ENCODE measurements at places on chromosomes 1 and 21.

GRCh38 chr1:208652296-208653160 is 408.3 kb upstream of the PLXNA2 start:
- DNase-seq, result no peak

DNA sequence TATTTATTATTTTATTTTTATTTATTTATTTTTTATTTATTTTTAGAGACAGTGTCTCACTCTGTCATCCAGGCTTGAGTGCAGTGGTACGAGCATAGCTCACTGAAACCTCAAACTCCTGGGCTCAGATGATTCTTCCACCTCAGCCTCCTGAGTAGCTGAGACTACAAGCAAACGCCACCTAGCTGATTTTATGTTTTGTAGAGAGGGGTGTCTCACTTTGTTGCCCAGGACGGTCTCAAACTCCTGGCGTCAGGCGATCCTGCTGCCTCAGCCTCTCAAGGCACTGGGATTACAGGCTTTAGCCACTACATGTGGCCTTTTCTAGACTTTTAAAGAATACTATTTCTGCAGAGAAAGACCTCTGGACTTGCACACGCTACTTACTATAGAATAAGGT is 61.3 kb upstream of the C1orf53 start:
- no peak for DNase-seq

DNA sequence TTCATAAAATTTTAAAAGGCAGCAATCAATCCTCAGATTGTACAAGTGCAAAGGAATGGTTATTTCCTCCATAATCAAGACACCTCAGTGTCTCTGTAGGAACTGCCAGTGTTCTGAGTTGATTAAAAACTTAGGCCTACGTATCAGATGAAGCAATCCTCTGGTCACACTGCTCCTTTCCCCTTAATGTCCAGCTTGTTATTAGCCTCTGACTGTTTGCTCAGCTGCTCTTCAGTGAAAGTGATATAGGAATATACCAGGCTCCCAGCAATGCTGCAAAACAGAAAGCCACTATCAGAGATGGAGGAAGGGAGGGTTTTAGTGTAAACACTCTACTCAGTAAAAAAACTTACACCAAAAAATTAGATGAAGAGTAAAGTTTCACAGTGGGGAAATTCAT is 49.8 kb downstream of the SLC35D1 start:
- DNase-seq, result no peak

GRCh38 chr1:86537928-86538695 is 8.8 kb upstream of the CLCA4 start:
- no peak for DNase-seq

GRCh38 chr1:11797525-11798216 is 8.1 kb downstream of the MTHFR start:
- no peak for DNase-seq

DNA sequence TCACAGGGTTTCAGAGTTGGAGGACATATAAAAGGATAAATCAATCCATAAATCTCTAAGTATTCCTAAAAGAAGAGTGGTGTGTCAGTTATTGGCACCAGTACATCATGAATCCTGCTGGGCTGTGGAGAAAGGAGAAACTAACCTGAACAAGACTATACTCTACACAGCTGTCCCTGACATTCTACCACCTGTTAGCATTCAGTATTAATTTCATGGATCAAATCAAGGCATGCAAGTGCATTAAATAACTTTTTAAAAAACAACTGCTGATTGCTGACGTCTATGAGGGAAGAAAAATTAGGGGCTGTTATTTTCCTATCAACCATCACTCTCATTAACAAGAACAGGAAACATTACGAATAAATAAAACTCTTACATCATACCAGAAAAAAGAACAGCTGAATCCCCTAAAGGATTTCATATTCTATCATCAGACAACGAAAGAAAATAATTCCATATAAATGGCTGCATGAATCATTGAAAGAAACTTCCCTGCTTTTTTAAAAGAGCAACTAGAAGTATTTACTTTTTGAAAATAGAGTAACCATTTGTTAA is 121.7 kb downstream of the ATF6 start:
- DNase-seq, result no peak

- no peak for DNase-seq
These were observed 29.4 kb downstream of the TOR1AIP2 start for GRCh38 chr1:179848233-179848632.

- DNase-seq, result peak; percentile 97
These were observed 948 bp downstream of the SEMA4A start for GRCh38 chr1:156154317-156154749.

- DNase-seq, result peak; percentile 96
These were observed 733 bp upstream of the ZBTB7B start for GRCh38 chr1:155001675-155002463.

DNA sequence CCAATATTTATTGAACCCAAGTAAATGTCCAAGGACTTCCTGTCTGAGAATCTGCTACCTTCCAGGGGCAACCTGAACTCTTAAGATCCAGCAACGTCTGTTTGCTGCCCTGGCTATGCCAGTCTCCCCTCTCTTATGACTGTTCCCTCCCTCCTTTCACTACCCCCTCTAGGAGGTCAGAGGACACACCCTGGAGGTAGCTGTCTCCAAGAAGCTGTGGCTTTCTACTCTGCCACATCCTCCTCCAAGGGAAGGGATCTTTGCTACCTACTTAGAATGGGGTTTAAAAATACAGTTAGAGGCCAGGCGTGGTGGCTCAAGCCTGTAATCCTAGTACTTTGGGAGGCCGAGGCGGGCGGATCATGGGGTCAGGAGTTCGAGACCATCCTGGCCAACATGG is 3.6 kb upstream of the SMPDL3B start:
- no peak for DNase-seq

- peak; percentile 70 for DNase-seq
These were observed 8.7 kb downstream of the CAPZB start for GRCh38 chr1:19476450-19477190.

- no peak for DNase-seq
These were observed 587 bp upstream of the SLC25A34 start for GRCh38 chr1:15735304-15736037.

- no peak for DNase-seq
These were observed 1.2 kb downstream of the ADAMTS4 start for GRCh38 chr1:161197560-161198193.

DNA sequence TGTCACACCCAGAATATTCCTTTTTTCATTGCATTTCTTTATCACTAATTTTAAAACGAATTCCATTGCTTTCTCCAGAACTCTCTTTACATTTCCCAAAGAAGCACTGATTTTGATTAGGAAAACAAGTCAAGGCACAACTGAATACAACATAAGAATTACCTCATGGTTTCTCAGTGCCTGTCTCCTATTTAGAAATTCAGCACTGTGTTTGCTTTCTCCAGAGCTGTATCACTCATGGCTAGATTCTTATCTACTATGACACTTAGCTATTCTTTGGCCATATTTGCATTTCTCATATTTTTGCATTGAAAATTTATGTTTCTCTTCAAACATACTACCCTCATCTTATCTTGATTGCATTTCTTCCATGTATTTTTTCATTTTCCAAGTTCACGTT is 1402.0 kb downstream of the MRPL39 start:
- DNase-seq, result no peak

- DNase-seq, result no peak
These were observed 90.7 kb downstream of the MRPL37 start for GRCh38 chr1:54290506-54291184.

- no peak for DNase-seq
These were observed at the start of gene C1QTNF12 for GRCh38 chr1:1246577-1247340. TSS of gene C1QTNF12 (minus strand) at chr1:1246722. CDS start at chr1:1246690, 32 bp downstream.

DNA sequence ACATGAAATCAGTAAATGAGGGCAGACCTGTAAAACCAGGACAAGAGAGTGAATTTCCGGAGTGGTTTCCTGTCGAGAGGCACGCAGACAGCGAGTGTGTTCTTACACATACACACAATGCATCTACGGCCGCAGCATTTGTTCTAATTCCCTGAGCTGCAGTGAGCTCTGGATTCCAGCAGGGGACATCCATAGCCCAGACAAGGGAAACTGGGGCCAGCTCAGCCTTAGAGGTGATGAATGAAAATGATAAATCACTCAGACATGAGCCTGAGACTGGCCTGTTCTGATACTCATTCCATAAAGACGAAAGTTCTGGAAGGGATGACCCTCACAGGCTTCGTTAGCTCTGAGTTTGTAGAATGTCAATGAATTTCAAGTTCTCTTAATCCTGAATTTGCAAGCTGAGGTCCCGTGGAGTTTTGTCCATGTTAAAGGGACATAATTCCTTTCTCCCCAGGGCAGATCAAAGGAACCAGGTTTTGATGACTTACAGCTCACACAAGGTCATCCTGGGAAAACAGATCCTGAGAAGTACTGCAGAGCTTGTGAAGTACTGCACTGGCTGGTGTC is 207.9 kb upstream of the C1orf87 start:
- DNase-seq, result no peak

GRCh38 chr1:154629061-154629674 is 21.2 kb upstream of the ADAR start:
- DNase-seq, result no peak

DNA sequence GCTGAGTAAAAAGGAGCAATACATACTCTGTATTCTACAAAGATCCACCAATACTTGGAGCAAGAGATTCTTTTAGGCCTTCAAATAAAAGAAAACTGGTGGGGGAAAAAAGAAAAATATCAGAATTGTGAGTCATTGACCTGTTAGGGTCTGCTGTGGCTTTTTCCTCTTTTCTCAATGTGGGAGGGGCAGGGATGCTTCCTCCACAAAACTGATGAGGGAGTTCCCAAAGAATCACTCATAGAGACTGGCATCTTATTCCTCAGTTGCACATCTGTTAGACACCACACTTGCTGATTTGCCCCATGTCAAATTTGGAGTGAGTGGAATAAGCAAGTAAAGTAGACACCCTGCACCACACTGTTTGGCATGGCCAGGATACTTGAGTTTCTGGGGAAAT is 16.6 kb downstream of the C1orf141 start:
- DNase-seq, result no peak

- no peak for DNase-seq
These were observed 25.5 kb downstream of the MAN1C1 start for GRCh38 chr1:25641931-25642573.

DNA sequence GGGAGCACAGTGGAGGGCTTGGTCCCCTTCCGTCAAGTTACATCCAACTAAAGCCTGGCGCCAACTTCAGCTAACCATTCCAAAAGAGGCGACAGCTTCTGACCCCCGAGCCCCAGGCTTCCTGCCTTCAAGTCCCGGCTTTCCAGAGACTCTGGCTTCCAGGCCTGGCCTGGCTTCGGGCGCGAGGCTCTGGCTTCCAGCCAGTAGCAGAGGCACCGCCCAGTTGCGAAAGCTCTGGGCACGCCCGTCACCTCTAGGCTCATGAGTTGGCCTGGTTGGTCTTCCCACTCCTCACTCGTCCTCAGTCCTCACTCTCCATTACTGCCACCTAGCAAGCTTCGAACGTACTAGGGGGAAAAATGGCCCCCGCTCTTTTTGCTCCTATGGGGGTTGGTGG is 30.0 kb upstream of the C1orf185 start:
- no peak for DNase-seq

DNA sequence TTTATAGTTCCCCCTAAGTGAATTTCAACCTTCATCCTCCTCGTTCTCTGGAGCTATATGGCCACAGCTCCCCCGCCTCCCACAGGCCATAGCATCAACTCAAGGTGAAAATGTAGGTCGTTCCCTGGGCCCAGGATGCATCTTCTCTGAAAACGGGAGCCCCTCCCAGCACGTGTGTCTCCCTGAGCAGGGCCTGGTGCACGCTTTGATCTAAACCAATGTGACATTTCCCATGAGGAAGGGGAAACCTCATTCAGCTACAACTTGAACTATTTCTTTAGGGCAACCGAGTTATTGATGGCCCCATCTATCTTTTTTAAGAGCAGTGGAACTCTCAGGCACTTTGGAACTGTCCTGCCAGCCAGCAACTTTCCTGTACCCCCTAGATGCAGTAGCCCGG is 57.8 kb upstream of the BACE2 start:
- no peak for DNase-seq

DNA sequence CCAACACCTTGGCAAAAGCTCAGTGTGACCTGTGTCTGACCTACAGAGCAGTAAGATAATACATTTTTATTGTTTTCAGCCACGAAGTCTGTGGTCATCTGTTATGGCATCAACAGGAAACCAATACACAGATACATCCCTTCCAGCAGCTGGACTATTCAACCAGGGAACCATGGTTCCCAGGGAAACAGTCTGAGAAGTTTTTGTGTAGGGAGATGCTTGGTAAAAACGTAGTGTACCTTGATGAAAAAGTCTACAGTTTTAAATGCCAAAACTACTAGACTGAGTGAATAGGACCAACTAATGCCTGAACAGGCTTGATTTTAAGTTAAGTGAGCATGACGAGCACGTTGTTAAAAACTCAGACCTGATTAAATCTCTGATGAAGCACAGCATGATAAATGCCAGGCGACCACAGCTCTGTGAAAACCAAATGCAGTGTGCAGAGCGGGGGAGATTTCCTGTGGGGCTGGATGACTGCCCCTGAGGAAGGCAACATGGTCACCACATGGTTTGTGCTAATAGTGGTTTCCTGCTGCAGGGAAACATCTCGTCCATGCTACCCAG is 228.9 kb downstream of the TNR start:
- DNase-seq, result no peak

- peak; percentile 62 for DNase-seq
These were observed 15.8 kb downstream of the ODF2L start for GRCh38 chr1:86380257-86380861.

- DNase-seq, result no peak
These were observed 34.6 kb upstream of the DIP2A start for GRCh38 chr21:46424039-46424591.

- no peak for DNase-seq
These were observed 5.3 kb upstream of the GPR88 start for GRCh38 chr1:100532645-100533044.

GRCh38 chr1:44101328-44101727 is 17.3 kb upstream of the KLF17 start:
- DNase-seq, result no peak

DNA sequence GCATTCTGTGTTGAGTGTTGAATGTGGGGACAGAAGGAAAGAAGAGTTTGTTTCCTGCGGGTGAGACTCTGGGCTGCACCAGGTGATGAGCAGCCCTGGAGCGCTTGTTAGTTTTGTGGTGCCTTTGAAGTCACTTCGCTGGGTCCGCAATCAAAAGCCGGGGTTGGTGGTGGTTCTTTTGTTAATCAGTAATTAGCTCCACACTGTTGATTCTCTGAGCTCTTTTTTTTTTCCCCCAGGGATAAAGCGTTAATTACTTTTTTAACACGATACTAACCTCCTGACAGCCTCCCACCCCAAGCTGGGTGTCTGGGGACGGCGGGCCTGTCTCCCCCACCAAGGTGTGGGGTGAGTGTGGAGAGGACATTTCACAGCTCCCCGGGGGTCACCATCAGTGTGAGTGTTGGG is 56.6 kb downstream of the AGPAT3 start:
- DNase-seq, result no peak

- no peak for DNase-seq
These were observed 105.8 kb downstream of the SIK1 start for GRCh38 chr21:43321111-43321510.

GRCh38 chr1:115543247-115543646 is 98.5 kb upstream of the VANGL1 start:
- DNase-seq, result no peak

Measured in CD14-positive monocyte (primary cell).